ENCODE measurements at places on chromosomes 16 and 17.

- DNase-seq = no peak
Measured at GRCh38 chr17:45848868-45849535, 4.3 kb downstream of the SPPL2C start.

DNA sequence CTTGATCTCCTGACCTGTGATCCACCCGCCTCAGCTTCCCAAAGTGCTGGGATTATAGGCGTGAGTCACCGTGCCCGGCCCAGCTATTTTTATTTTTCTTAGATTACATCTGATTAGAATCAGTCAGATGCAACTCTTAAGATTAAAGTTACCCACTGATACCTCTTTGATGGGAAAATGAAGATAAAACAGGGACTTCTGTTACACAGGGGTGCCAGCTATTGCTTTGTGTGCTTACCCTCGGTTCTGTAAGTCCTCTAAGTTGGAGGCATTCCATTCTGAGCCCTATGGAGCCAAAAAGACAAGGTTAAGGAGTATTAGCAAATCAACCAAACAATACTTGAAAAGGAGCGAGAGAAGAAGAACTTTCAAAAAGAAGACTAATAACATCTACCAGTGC, 32.6 kb upstream of the CORO6 start:
- no peak for DNase-seq

GRCh38 chr16:7946142-7946541, 613.5 kb downstream of the RBFOX1 start:
- DNase-seq = no peak

DNA sequence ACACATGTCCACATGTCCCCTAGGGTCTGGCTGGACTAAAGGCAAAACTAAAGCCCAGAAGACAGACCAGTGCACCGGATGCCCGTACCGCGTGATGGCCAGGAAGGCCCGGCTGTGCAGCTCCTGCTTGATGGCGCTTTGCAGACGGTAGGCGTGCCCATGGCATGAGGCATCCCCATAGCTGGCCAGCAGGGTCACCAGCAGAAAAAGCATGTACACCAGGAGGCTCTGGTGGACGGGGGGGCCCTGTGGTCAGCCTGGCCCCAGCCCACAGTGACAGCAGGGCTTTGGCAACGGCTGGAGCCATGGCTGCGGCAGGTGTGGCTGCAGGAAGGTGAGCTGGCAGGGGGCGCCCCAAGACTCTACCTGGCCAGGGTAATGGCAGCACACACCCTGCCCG, 42.8 kb downstream of the PKD1 start:
- no peak for DNase-seq

DNA sequence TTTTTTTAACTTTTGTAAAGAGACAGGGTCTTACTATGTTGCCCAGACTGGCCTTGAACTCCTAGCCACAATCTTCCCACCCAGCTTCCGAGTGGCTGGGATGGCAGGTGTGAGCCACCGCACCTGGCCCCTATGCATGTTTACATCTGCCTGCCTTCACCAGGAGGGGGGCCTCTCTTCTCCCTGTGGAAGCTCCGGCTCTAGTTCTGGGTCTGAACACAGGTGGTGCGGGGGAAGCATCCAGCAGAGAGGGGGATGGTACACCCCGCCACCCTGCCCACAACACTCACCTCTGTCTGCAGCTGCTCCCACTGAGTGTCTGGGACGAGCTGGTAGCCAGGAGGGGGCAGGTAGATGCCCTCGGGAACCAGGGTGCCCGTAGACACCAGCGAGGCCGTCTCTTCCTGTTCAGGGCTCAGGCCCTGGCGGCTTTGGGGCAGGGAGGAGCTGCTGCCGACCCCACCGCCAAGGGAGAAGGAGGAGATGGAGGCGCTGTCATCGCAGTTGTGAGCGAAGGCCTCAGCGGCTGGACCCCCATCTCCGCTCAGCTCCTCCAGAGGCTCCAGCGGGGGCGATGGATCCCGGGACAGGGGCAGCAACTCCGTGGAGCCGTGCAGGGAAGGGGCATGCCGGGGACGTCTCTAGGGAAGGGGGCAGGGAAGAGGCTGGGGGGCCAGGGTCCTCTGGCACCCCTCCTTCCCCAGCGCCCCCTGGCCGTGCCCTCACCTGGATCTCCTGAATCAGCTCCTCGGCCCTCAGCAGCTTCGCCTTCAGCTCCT, 10.9 kb downstream of the RABEP2 start:
- no peak for DNase-seq

GRCh38 chr17:1797323-1797722, 32.4 kb downstream of the SMYD4 start:
- peak; percentile 17 for DNase-seq
